ENCODE measurements at places on chromosomes 2 and 18.

- DNase-seq: no peak
Measured at GRCh38 chr2:110720547-110720946, 11.8 kb upstream of the ACOXL start.

GRCh38 chr18:54119524-54120019 lies 104.9 kb downstream of the MBD2 start:
- DNase-seq: no peak

DNA sequence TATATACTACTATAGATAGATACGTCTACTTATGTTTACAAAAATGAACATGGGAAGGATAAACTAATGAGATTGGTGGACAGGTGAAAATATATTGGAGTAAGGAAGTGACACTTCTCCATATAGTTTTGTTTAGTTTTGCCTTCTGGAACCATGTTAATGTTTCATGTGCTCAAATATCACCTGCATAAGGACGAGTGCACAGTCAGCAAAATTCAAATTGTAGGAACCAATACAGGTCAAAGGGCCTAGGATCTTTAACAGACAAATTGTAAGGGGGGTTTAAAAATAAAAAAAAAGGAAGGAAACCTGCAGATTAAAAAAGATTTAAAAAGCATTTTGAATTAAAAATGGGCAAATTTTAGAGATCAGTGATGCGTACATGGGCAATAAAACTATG lies 104.6 kb downstream of the CCBE1 start:
- no peak for DNase-seq

DNA sequence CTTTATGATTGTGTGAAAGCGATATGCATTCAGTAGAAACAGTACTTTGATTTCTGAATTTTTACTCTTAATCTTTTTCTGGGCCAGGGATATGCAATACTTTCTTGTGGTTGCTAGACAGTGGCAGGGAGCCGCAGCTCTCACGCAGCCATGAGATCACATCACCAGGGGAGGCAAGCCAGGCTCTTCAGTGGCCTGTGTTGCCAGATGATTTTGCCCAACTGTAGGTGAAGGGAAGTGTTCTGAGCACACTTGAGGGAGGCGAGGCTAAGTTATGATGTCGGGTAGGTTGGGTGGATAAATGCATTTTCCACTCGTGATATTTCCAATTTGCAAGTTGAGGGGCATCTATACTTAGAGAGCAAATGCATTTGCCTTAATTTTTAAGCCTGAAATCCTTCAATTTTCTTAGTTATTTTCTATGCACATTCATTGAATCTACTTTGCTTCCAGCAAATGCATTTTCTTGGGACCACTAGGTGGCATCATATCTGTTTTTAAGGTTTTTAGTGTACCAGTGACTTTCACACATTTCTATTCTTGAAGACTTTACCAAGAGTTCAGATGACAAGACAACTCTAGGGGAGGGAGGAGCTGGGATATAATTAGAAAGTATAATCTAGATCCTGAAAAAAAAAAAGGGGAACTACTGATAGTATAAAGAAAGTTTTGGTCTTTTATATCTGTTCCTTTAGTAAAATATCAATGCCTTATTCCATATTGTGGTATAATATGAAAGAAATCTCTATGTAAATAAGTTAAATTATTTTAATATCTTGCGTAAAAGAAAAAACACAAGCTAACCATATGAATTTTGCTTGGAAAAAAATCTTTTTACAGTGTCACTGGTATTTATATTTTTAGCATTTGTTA lies 643.3 kb downstream of the SOCS6 start:
- no peak for DNase-seq

DNA sequence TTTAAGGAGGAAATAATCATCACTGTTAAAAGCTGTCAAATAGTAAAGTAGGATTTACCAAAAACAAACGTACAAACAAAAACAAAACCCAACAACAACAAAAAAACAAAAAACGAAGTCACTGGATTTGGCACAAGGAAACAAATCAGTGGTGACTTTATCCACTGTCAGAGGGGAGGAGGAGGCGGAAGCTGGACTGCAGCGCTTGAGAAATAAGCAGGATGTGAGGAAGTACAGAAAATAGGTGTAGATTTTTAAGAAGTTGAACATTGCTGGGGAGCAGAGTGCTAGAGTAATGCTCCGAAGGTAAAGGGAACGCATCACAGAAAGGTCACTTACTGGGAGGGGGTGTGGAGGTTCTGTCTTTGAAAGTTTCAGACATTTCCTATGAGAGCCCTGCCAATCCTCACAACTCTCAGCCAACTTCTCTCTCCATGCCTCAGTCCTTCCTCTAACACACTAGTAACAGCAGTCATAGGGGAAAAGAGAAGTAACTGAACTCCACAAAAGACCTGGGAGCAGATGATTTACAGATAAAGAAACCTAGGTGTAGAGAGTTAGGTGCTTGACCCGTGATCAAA lies 220.2 kb upstream of the SMAD7 start:
- no peak for DNase-seq

- no peak for DNase-seq
Measured at GRCh38 chr2:19979932-19980331, 10.0 kb downstream of the WDR35 start.

DNA sequence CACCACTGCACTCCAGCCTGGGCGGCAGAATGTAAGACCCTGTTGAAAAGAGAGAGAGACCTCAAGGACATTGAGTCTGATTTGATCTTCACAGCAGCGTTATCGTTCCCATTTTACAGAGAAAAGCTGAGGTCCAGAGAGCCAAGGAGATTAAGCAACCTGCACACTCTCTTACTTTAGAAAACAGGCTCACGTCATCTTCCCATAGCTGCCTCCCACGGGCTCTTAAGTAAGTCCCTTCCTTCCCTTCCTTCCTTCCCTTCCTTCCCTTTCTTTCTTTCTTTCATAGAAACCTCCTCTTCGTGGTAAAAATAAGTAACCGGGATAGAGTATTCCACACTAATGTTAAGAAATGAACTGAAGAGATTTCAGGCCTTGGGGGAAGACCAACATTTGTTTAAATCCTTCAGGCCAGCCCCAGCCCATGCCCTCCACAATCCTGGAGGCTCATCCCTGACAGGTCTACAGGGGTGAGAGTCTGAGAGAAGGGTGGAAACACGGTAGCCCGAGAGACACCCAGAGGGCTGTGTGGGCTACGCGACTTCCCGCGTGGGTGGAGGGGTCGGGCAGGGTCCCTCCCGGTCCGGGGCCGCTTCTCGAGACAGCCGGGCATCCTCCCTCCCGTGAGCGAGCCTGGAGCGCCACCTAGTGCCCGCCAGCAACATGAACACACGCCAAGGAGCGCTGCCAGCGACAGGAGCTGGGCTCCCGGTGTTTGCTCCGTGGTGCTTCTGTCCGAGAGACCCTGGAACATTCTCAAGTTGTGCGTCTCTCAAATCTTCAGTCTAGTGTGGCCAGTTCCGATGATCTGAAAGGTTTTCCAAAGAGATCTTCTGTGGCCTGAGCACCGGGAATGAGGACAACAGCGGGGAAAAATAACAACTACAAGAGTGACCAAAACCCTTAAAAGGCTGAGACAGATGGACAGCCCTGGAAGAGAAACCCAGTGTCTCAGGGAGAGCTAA lies 160.3 kb downstream of the INO80D start:
- no peak for DNase-seq

DNA sequence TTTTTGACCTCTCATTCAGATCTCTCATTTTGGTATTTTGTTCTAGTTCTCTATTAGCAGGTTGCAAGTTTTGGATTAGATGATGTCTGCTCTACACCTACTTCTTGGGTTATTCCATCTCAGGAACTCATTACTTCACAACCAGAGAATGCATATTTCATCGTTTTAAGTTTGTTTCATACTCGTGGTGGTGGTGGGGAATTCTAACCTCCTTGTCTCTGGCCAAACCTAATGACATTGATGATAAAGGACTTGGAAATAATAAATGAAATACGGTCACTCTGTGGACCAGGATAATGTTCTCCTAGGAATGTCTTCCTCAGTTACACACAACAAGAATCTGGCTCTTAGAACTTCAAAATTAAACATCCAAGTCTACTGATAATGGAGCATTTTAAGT lies 115.2 kb downstream of the CDC42EP3 start:
- DNase-seq: no peak

GRCh38 chr2:86064006-86064405 lies 41.7 kb downstream of the POLR1A start:
- DNase-seq: no peak

- DNase-seq: no peak
Measured at GRCh38 chr18:59279193-59279592, 5.9 kb upstream of the RAX start.

- no peak for DNase-seq
Measured at GRCh38 chr18:11021477-11021876, 127.9 kb downstream of the PIEZO2 start.

GRCh38 chr2:10914272-10914693 lies 2.5 kb downstream of the KCNF1 start:
- DNase-seq: no peak

DNA sequence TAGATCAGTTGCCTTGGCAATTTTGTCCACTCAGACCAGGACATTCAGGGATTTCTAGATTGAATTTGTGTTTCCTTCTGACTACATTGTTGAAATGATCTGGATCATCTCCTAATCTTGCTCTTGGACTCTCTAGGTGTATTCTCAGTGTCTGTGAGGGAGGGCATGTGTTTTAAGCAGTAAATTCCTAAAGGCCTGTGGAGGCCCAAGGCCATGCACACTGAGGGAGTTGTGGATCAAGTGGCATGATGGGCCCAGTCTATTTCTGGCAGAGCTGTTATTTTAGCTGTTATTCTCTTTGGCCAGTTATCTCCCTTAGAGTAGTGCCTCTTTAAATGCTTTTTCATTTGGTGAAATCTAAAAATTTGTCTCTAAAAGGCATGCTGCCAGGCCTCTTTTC lies 144.9 kb downstream of the RPIA start:
- DNase-seq: no peak

DNA sequence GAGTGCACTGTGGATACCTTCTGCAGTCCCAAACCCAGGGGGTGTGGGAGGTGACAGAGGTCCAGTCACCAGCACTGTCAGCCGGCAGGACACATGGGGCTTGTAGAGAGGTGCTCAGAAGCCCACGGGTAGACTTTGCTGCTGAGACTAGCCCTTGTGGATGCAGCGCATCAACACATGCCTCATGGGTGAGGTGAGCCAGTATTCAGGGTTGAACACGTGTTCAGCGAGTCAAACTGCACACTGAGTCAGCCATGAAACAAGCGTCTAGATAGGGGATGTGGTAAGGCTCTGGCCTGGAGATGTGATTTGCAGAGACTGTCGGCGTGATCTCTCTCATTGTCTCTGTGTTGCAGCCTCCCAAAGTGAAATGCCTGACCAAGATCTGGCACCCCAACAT lies 35.8 kb upstream of the SCLY start:
- DNase-seq: peak; percentile 13

Measured in fibroblast of skin of left biceps (primary cell).